ENCODE measurements at places on chromosomes 2 and 18. TPM values are rescaled to one million over a fixed set of nuclear protein-coding genes. Genes with fewer than 3 reads are reported as not detected.
A peak's percentile ranks its signal among the peaks of the same experiment; 100 is the strongest.

DNA sequence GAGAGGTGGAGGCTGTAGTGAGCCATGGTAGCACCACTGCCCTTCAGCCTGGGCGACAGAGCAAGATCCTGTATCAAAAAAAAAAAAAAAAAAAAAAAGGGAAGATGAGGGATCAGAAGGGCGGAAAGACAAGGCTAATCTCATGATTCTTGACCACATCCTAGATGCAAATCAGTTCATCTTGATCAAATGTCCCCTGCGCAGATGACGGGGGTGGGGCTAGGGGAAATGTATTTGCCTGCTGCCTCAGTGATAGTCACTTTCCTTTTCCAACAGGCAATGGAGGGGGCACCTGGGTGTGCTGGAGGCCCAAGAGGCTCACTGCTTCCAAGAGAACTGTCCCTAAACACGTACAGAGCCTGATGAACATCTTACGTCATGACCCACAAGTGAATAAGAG lies 3.7 kb upstream of the EMILIN2 start:
- DNase-seq = no peak

CFAP65 gene
- 0.93 TPM for total RNA-seq

GRCh38 chr2:71856773-71857525 lies 290.7 kb downstream of the CYP26B1 start:
- no peak for DNase-seq

DNA sequence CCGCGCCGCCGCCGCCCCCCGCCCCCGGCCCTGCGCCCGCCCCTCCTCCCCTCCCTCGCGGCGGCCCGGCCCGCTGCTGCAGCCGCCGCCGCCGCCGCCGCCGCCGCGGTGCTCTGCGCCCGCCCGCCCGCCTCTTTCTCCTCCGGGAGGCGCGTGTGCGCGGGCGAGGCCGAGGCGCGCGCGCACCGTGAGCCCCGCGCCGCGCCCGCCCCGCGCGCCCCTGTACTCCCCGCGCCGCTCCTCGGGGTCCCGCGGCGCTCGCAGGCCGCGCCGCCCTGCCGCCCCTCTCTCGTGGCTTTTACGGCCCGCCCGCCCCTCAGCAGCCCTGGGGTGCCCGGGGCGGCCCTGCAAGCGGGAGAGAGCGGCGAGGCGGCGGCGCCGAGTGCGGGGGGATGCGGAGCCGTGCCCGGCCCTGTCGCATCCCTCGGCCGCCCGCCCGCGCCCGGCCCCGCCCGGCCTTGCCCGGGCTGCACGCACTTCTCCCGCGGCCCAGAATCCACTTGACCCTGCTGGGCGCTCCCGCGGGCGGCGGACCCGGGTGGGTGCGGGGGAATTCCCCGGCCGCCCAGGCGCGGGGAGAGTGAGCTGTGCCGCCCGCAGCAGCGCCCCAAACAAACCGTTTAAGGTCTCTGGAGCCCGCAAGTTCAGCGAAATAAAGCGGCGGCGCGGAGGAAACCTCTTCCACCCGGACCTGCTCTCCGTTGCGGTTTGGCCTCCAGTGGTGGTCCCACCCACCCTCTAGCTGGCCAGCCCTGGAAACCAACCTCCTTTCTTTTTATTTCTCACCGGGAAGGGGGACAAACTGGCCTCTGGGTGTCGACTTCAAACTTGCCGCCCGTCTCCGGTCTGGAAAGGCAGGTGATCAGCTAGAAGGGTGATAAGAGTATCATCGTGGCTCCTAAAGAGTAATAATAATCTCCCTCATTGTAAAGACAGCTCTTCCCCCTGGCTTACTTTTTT lies 37.4 kb downstream of the AFF3 start:
- DNase-seq = peak; percentile 43

DNA sequence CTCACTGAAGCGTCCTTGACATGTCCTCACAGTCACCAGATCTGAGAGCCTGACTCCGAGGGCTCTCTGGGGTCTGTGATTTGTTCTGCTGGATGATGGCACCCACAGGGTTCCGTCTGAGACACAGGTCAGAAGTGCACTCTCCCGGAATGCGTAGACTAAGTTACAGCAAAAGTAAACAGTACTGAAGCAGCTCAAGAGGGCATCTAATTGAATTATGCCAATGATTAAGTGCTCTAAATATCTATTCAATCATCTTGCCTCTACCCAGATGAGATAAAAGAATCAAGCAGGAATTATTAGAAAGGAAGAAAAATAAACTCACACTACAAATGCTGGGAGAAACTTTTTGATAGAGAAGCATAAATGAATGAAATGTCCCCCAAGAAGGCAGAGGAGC lies 544.1 kb downstream of the SOX11 start:
- DNase-seq = no peak

DNA sequence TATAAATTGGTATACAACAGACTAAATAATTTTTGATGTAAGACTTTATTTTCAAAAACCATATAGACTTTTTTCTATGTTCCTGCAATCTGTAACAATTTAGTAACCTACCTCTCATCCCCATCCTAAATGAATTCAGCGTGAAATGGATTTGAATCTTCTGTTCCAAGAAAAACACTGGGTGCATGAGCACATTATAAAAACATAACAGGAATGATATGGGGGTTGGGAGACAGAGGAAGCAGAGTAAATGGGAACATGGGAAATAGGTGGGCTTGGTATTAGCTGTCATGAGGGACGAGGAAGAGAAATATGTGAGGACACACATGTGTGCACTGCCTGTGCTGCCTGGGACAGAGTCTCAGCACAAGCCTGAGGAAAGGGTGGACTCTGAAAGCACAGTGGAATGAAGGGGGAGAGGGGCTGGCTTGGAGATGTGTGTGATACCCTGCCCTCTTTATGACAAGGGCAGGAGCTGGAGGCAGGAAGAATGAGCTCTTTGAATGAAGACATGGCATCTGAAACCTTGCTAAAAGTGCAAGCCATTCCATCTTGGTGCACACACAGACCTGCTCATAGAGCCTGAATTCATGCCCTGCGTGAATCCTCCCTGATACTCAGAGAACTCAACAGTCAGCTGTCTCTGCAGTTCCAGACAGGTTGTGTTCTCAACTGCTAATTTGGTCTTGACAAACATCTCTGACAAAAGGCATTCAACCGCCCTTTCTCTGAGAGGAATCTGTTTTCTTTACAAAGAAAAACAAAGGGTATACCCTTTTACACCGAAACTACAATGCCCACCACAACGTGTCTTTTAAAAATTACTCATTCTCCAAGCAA lies 66.6 kb downstream of the EPB41L3 start:
- no peak for DNase-seq

GRCh38 chr18:70553936-70554260 lies 265.1 kb downstream of the SOCS6 start:
- DNase-seq = no peak

FOXI3 gene
- 0.12 TPM for total RNA-seq
